LHCN-M2 (cell line): ENCODE measurements at places on chromosomes 4 and X.
A peak's percentile ranks its signal among the peaks of the same experiment; 100 is the strongest.

- peak; percentile 1 for DNase-seq
These were observed 80.5 kb downstream of the HNRNPD start for GRCh38 chr4:82293304-82293703.

GRCh38 chrX:30679369-30679768, 26.1 kb downstream of the GK start:
- DNase-seq = no peak

DNA sequence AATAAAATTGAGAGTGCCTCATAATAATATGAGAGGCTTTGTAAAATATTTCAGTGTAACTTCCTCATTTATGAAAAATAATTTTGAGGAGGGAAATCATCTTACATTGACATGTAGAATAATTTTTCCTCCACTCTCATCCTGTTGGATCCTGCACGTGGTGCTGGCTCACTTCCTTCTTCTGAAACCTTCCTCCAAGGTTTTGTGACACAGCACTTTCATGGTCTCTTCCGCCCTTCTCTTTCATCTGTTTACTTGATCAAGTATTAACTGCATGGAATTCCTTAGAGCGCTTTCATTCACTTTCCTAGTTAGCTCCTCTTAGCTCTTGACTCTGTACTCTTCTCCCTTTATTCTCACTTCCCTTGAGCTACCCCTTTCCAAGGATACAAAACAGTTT, 246.5 kb downstream of the RAPGEF2 start:
- DNase-seq = no peak

DNA sequence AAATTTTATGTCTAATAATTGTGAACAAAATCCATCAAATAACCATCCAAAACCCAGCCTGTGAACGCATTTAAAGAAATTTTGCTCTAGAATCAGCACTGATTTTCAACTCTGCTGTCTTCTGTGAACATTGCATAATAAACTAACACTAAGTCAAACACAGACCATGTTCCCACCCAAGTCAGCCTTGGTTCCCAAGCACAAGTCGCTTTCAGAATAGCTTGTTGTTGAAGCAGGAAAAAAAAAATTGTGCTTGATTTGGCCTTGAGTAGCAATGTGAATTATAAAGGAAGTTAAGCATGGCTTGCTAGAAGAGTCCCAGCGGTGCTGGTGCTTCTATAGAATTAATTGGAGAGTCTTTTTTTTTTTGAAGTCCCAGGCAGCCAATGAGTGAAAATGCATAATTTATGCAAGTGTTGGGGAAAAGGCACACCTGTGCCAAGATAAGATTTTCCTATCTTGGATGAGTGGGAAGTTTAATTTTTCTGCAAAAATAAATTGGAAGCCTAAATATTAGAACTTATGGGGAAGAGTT, 42.1 kb downstream of the HHIP start:
- no peak for DNase-seq

DNA sequence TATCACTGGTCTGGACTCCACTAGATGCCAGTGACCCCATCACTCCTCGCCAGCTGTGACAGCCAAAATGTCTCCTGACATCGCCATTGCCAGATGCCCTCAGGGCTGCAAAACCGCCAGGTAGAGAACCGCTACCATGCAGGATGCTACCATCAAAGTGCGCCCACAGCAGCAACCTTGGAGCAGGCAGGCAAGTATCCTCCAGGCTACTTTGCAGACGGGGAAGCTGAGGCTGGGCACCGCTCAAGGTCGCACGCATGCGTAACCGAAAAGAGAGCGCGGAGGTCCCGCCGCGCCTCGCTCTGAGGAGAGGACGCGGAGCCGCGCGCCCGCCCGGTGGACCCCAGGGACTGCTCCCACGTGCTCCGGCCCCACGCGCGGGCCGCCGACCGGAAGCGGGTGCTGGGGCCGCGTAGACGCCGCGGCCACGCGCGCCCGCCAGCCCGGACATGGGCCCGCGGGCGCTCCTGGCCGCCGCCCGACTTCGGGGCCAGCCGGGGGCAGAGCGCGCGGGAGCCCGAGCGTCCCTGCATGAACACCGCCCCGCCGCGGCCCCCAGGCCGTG, at the start of gene STS:
STS (plus strand) TSS at position 300 of the 565 bp plus-strand sequence. CDS start 105,488 bp downstream, outside the sequence.
- no peak for DNase-seq

DNA sequence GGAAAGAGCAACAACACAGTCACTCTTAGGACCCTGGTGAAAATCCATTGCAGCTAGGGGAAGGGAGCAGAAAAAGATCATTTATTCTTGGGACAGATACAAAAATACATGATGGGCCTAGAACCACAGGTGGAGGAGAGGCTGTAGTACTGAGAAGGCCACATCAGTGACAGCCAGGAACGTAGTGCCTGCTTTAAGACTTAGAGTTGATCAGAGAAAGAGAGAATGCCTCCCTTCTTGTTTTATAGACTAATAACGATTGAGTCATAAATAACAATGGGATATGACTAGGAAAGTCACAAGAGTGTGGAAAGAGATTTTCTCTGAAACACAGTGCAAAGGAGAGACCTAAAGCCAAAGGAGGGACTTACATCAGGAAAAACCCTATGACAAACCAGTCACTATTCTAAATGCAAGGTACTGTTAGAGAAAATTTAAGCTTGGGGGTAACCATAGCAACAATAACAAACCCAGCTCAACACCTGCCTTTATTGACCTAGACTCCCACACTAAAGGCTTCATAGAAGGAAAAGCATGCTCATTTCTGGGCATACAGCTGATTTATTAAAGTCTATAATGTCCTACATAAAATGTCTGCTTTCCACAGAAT, 1015.0 kb upstream of the GRID2 start:
- DNase-seq = no peak

DNA sequence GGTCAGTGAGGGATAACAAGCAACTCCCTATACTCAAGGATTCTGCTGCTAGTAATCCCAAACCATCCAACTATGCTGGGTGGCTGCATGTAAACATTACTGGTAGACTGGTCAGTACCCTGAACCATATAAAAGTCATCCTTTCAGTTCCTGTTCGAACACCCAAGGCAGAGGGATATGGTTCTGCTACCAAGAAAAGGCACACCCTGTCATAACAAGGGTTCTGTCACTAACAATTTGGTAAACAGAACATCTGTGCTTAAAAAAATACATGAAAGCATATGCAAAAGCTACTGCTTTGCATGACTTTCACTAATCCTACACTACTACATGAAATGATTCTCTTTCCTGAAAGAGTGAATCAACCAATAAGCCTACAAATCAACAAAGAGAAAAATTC, 76.8 kb upstream of the MCF2 start:
- no peak for DNase-seq

DNA sequence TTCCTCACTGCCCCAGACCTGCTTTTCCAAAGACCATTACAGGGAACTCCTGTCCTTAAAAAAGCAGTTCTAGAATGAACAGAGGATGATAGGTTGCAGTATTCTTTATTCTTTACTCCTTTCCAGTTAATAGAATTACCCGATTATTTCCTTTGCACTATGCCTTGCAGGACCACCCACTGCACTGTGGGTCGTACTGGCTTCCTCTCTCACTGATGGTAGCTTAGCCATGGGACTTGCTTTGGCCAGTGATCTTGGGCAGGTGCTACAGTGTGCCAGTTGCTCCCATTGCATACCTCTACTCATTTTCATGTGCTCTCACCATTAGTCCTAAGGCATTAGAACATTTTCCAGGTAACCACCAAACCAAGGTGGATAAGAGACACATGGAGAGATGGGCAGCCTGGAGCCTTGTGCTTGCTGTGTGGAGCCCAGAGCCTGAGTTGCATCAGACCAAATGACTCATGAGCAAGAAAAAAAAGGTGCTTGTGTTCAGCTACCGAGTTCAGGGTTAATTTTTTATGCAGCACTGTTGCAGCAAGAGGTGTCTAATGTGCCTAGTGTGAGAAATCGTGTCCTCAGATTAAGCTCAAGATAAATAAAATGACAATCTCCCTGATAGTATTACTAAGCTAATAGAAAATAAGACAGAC, 7.6 kb upstream of the UNC5C start:
- DNase-seq = no peak

DNA sequence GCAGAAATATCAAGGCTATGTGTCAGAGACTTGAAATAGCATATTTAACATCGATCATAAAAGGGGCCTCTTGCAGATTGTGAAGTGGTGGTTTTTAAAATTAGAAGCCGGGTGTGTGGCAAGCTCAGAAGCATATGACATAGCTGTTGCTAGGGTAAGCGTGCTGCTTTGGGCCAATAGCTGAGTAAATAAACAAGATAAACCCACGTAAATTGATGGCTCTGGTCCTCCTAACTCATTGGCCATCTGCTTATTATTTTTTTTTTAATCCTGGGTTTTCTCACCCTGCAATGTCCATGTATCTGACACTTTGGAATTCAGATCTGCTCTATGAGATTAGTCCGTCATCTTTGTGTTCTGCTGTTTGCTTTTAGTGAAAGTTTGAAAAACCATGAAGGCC, 32.6 kb upstream of the STOX2 start:
- no peak for DNase-seq

- DNase-seq = no peak
These were observed 146.1 kb upstream of the TBL1X start for GRCh38 chrX:9318766-9319165.

- DNase-seq = no peak
These were observed 548.8 kb downstream of the DMD start for GRCh38 chrX:32662516-32662915.

DNA sequence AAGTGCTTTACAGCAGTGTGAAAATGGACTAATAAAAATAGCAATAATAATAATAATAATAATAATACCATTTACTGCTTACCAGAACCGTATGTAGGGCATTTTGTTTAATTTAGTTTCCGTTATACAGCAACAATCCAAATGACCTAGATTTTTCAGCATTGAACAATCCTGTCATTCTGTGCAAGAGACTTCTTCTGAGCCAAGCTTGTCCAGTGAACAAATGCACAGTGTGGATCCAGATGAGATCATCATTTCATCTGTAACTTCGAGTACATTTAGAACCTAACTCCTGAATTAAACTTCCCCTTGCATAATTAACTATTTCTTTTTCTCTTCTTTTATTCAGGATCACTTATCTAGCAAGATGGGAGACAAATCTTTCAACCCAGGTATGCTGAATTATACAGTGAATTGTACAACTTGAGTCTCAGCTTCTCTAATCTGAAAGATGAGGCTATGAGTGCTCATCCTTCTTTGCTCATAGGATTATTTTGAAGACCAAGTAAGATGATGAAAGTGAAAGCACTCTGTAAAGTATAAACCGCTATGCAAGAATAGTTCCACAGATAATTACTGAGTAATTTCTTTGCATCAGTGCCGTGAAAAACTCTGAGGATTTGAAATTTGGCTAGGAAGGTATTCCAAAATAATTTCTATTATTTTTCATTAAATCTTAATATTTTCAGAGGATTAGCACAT, 6.6 kb downstream of the CLNK start:
- no peak for DNase-seq

DNA sequence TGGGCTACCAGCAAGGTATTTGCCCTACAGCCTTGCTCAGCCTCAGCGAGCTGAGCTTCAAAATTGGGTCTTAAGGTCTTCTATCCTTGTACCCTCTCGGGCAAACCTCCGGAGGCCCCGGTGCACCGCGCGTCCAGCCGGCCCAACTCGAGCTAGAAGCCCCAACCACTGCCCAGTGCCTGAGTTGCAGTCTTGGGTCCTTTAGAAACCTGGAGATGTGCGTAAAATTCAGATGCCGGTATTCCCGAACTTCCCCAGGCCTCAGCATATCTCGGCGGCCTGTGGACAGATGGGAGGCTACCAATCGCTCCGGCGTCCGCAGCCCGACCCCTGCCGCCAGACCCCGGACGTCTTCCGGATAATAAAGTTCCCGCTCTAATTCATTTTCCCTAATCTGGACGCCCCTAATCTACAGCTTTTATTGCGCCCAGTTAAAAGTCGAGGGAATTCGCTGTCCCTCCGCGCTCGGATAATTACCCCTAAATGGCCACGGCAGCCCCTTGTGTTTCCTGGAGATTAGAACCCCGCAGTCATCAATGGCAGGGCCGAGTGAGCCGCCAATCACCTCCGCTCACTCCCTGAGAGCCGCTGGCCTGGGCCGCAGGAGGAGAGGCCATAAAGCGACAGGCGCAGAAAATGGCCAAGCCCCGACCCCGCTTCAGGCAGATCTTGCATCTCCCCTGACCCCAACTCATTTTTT, 1.5 kb upstream of the MSX1 start:
- DNase-seq = no peak

- DNase-seq = no peak
These were observed 9.8 kb upstream of the BCOR start for GRCh38 chrX:40107291-40108161.

- DNase-seq = no peak
These were observed 123.0 kb upstream of the AP1S2 start for GRCh38 chrX:15977644-15978043.

DNA sequence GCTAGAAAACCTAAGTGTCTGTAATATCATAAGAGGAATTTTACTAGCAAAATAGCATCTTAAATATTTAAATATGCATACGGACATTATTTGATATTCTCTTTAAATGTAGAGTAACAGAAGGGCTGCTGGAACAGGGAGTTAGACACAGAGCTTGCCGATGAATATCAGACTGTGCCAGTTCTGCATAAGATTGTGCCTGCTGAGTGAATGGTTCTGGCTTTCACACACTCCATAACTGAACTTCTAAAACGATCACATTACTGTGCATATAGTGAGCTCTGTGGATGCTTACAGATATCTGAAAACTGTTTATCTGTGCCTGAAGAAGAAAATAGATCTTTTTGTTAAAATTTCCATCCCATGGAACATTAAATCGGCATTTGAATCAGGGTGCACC, 867.4 kb upstream of the PCDH10 start:
- DNase-seq = no peak

GRCh38 chr4:22554670-22555069, 38.8 kb upstream of the ADGRA3 start:
- no peak for DNase-seq

- no peak for DNase-seq
These were observed 13.5 kb upstream of the GK2 start for GRCh38 chr4:79421483-79421882.

GRCh38 chrX:10199212-10199611, 42.4 kb downstream of the CLCN4 start:
- DNase-seq = peak; percentile 8

DNA sequence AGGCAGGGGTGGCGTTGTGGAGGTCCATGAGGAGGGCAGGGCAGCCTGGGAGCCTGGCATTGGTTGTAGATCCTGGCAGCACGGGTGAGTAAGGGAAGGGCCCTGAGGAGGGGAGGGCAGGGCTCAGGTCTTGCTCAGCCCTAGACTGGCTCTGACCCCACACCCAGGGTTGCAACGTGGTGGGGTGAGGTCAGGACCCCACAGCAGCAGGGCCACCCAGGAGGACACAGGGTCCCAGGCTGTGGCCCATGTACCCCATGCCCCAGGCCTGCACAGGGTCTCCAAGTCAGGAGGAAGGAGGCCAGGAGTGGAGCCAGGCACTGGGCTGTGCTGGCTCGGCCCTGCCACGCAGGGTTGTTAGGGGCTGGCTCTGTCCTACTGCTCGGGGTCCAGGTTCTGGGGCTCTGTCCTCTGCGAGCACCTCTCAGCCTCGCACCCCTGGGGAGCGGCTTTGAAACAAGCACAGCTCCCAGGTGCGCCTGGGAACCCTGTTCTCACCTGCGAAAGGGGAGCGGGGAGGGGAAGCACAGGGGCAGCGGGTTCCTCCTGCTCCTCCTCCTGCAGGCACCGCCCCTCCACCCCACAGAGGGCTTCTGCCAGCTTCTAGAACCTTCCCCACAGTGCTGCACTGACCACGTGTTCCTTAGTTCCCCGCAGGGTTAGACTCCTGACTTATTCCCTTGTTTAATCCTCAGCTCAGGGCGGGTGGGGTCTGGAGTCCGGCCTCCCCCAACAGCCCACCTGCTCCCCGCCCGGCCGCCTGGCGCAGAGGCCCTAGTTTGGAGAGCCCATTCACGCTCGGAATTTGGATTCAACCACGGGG, 20.4 kb downstream of the MSANTD1 start:
- no peak for DNase-seq

- no peak for DNase-seq
These were observed 110.1 kb downstream of the LARP7 start for GRCh38 chr4:112747036-112747435.
